CD4-positive, alpha-beta T cell treated with Interleukin-6 at 100 ng/mL for 8 hours (primary cell): ENCODE measurements at places on chromosomes 12 and 14.

DNA sequence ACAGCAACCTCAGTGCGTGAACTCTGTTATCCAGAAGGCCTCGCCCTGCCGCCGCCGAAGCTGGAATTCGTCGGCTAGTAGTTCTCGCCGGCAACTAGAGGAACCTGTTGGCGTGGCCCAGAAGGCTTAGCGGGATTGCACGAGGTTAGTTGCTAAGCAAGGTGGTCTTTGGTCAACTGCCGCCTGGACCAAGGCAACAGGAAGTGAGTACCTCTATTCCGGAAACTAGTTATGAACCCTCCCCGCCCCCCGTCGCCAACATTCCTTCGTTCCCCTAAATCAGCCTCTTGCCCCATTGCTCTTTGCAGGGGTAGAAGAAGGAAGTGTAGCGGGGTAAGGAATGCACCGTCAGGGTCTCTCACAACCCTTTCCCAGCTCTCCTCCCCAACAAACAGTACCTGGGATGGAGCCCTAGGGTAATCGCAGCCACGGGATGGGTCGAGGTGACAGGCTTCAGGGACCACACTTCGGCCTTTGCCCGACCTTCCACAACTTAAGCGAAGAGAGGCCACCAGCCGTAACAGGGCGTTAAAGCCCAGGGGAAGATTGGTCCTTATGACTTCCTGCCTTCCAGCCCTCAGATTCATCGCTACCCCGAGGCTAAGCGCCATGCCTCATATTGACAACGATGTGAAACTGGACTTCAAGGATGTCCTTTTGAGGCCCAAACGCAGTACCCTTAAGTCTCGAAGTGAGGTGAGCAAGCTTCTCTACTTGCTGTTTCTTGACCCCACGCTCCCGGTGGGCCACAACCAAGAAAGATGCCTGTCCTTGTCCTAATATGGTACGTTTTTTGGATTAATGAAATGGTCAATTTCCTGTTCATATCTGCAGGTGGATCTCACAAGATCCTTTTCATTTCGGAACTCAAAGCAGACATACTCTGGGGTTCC lies at the start of gene GMPR2:
Gene GMPR2, plus strand, starts transcription at position 285 of the 893 bp plus-strand sequence. Its CDS starts 325 bp downstream, at position 610.
- DNase-seq: no peak

DNA sequence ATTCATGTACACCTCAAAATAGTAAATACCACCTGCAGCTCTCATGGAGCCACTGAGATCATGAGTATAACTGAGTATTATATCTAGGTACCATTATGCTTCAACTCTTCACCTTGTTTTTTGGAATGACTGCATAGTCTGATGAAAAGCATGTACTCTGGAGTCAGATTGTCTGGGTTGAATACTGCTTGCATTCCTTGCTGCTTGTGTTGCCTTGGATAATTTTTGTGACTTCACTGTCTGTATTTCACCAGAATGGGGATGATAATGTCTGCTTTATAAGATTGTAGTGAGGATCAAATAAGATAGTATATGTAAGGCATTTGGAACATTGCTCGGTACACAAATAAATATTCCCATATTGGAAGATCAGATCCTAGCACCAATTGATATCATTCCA lies 54.2 kb downstream of the SUSD6 start:
- DNase-seq: no peak

DNA sequence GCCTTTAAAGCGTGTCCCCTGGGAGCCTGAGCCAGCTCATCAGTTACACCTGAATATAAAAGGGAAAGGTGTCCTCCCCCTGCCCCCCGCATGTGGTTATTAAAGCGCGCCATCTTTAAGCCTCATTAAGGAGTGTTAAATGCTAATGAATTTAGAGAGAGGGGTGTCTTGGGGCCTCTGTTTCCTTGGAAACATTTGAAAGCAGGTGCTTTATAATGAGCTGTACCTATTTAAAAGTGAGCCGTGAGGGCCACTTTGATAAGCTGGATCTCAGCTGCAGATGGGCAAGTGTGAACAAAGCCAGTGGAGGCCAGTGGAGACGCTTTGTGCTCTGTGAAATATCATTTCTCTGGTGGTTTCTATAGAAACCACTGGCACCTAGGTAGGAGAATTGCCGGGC lies 84.0 kb downstream of the BEGAIN start:
- DNase-seq: no peak

DNA sequence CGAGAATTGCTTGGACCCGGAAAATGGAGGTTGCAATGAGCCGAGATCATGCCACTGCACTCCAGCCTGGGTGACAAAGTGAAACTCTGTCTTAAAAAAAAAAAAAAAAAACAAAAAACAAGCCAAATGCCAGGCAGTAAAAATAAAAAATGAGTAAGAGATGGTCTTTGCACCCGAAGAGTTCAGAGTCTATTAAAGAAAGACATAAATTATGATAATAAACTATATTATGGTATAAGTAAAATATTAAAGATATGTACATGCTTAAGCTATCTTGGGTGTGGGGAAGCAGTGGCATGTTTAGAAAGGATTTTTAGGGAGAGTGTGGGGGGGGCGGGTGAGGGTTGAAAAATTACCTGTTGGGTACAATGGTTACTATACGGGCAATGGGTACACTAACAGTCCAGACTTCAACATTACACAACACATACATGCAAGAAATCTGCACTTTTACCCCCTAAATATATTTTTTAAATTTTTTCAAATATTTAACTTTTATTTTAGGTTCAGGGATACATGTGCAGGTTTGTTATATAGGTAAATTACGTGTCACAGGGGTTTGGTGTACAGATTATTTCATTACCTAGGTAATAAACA lies 99.3 kb downstream of the EEA1 start:
- no peak for DNase-seq

DNA sequence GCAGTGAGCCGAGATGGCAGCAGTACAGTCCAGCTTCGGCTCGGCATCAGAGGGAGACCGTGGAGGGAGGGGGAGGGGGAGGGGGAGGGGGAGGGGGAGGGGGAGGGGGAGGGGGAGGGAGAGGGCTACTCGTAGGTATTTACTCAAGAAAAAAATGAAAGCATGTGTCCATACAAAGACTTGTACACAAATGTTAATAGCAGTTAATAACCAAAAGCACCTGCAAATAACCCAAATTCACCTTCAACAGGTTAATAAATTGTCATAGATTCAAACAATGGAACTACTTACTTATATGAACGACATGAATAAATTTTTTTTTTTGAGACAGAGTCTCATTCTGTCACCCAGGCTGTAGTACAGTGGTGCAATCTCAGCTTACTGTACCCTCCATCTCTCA lies 152.4 kb downstream of the BRMS1L start:
- no peak for DNase-seq

DNA sequence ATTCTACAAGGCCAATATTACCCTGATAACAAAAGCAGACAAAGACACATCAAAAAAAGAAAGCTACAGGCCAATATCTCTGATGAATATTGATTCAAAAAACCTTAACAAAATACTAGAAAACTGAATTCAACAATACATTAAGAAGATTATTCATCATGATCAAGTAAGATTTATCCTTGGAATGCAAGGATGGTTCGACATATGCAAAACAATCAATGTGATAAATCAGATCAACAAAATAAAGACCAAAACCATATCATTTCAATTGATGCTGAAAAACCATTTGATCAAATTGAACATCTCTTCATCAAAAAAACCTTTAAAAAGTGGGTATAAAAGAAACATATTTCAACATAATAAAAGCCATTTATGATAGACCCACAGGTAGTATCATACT lies 117.3 kb downstream of the CPNE8 start:
- no peak for DNase-seq

GRCh38 chr12:124039276-124039675 lies 66.3 kb downstream of the ZNF664 start:
- no peak for DNase-seq

DNA sequence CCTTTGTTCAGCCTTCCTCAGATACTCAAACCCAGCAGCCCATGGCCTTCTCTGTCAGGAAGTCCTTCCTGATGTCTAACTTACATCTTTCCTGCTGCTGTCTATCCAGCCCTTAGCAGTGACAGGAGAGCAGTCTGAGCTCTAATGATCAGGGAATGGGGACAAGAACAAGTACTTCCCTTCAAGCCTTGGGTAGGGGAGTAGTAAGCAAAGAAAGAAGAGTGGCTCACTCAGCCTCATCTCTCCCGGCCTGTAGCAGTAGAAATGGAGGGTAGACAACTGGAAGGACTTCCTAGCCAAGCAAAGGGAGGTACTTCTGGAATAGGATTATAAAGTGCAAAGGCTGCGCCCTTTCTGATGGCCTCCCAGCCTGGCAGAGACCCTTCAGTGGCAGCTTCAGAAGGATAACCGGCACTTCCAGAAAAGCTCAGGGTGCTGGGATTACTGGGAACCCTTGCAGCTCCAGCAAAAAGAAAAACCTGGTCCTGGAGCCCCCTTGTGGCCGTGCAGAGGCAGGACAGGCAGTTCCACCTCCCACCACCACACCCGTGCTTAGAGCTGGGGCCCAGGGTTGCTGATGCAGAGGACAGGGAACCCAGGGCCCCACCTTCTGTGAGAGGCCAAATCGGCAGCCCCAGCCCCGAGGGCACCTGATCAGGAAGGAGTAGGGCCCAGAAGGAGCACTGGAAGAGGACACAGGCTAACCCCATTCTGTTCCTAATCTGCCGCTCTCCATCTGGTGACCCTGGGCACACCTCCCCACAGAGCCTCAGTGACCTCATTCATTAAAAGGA lies 12.4 kb upstream of the SMUG1 start:
- DNase-seq: peak; percentile 58

DNA sequence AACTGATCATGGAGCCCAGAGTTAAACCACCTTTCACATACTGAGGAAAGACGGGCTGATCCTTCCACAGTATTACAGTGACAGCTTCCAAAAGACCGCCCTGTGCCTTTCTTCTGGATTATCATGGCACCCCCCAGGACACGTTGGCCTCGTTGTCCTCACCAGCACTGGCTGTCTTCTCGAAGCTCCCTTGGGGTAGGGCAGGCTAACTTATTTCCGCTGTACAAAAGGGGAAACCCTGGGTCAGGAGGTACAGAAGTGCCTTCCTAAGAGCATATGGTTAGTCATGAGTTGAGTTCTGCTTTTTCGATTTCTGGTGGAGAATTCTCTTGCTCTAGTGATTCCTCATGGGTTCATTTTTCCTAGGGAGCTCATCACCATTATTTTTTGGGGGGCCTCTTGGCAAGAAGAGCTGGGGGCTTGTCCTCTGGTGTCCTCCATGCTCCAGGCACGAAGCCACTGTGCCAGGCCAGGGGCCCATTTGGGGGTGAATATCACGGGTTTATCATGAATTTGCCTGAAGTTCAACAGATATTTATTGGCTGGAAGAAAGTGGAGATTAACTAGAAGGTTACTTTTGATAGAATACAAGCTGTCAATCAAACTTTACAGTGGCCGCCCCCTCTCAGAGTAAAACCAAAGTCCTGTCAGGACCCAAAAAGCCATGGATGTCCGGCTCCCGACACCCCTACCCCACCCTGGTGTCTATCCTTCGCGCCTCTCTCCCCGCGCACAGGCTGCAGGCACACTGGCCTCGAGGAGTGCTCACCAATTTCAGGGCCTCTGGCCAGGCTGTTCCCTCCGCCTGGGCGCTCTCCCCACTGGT lies 8.8 kb upstream of the TRAF3 start:
- no peak for DNase-seq

DNA sequence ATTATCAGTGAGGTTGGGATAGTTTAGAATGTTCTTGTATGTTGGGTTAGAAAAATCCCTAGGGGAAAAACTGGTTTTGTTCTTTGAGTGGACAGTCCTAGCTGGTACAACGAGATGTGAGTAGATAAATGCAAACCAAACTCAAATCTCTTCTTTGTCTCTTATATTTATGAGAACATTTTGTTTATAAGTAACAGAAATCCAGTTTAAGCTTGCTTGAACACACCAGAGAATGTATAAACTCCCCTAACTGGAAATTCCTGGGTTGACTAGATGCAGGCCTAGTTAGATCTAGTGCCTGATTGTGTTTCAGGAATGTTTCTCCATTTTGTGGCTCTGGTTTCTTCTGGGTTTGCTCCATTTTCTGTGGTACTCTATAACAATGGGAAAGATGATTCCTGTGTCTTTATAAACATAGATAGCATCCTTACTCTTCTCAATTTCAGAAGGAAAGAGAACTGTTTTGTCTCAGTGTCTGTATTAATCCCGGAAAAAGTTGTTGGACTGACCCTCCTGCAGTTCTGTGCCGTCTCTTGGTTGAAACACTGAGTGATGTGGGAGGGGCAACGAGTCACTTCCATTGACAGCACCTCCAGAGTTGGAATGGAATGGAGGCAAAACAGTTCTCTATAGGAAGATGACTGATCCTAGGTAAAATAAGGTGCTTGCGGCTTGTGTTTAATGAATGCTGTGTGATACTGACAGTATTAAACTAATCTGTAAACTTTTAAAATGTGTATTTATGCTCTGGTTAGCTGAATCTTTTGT lies 244.8 kb downstream of the TMTC2 start:
- DNase-seq: no peak

GRCh38 chr12:101854747-101855146 lies 22.6 kb upstream of the DRAM1 start:
- DNase-seq: no peak

- DNase-seq: no peak
These were observed 26.4 kb upstream of the SLC7A8 start for GRCh38 chr14:23209651-23210423.

- no peak for DNase-seq
These were observed 300.9 kb upstream of the STXBP6 start for GRCh38 chr14:25350802-25351201.

DNA sequence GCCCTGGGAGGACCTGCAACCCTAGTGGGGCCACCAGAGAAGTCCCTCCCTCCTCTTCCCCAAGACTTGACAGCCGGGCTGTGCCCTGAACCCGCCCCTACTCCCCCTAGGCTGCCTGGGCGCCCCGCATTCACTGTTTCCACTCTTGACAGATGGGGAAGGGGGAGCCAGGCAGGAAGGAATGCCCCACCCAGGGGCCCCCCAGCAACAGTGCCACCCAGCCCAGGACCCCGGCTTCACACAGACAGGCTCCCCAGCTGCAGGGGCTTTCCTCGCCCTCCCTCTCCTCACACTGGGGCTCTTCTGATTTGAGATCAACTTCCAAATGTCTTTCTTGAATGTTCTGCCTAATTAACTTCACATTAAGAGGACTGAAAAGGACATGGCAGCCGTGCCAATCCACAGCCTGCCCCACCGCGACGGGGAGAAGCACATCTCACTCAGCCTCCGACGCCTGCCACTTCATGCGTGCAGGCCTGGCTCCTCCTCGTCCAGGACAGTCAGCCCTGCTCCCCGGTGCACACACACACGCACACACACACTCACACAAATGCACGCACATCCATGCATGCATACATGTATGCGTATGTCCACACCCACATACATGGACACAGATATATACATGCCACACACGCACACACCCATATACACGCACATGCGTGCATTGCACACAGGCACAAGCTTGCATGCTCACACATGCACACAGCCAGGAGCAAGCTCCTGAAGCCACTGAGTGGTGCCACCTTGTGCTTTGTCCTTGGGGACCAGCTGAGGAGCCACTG lies 19.6 kb upstream of the C14orf180 start:
- no peak for DNase-seq

DNA sequence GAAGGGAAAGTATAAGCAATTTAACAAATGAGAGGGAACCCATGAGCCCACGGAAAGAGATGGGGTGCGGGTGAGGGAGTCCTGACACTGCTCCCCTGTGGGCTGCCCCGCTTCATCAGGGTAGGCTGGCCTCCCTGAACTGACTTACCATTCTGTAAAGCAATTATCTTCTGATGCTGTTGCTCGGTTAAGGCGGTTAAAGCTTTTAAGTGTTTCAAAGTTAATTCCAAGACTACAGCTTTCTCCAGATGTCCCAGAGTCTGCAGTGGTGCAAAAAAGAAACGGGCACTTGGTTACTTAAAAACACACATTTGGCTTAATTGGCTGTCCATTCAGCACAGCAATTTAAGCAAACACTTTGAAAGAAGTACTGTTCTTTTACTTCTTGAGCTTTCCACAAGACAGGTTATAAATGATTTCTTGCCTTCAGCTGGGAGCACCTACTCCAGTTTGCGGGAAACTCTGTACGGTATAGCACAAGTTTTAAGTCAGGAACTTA lies 1.3 kb downstream of the BHLHE41 start:
- DNase-seq: no peak
